ENCODE measurements at places on chromosomes 3 and 15.

DNA sequence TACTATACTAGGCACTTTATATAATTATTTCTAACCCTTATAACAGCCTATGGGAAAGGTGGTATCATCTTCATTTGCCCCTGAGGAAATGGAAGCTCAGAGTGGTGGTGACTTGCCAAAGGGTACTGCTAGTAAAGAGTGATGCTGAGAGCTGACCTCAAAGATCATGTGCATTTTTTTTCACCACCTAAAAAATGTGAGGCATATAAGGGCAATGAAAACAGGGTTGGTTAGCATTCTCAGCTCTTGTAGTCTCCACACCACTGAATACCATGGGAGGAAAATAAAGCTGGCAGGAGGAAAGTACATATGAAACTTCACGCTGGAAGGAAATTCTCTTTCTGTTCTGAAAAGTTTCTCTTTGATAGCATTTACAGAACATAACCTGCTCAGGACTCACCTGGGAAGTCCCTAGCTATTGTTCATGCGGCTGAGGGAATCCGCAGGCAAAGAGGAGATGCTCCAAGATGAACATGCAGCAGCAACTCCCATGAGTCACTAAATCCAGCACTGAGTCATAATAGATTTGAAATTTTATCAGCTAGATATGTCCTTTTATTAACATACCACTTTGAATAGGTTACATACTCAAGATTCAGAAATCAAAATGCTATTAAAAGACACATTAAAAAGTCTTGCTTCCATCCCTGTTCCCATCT is 17.3 kb downstream of the FAIM start:
- no peak for DNase-seq

DNA sequence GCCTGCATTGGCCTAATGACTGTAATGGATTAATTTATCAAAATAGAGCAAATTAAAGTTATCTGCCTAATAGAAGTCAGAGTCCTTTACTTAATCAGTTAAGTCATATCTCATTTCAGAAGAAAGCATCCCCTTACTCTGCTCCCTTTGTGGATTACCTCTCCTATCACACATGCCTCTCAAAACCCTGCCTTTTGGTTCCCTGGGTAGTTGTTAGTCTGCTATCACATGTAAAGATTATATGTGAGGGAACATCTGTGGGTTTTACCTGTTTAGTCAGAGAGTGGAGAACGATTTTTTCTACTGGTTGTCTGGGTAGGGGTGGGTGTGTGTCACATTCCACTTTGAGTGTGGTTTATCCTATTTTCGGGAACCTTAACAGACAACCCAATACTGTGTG is 16.4 kb downstream of the UBE2E2 start:
- DNase-seq, result no peak

GRCh38 chr15:50744601-50745000 is 20.9 kb downstream of the SPPL2A start:
- no peak for DNase-seq

DNA sequence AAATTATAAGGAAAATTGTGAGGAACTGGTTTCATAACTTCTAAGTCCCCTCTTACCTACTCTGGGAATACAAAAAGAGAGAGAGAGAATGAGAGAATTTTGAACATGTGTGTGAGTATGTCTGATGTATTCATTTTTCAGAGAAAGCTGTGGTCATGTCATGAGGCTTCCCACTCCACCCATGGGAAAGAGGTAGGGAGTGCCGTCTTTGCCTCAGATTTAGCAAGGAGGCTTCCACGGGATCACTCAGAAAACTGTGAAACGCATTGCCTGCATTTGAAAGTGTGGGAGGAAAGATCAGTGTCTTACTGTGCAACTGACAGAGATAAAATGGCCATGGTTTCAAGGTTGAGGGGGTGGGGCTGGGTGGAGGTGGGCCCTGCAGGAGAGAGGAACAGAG is 331.5 kb upstream of the CTNNB1 start:
- no peak for DNase-seq

DNA sequence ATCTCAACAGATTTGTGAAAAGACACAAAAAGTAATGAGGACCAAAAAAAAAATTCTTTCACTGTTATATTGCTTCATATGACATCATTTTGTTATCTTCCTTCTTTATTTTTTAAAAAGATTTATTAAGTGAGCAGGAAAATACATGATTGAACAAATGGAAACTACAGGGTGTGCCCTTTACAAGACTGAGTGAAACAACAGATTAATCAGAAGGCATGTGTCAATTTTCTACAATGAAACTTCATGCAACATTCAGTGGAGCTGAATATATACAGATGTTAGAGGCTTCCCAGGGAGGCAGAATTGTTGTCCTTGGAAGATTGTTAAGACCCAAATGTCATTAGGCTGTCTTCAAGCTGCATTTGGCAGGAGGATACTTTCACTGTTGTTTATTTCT is 28.4 kb upstream of the SLC2A2 start:
- no peak for DNase-seq

DNA sequence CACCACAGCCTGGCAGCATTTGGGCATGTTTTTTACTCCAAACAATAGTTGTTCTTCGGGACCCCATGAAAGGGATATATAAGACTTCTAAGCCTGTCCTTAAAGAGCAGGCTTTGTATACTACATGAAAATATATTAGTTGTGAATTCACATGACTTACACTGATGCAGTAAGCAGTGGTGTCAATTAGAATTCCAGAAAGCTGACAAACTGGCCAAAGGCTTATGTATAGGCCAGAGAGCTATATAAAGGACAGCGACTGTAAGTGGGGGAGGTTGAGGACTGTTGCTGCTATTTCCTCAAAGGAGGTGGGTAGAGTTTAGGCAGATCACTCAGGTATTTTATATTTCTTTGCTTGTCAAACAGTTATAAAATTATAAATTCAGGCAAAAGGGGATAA is 24.8 kb downstream of the KPNA4 start:
- no peak for DNase-seq

- DNase-seq, result no peak
These were observed 6.6 kb downstream of the TM6SF1 start for GRCh38 chr15:83113881-83114674.
